HFFc6 (cell line): ENCODE measurements at places on chromosomes 12 and 14.

DNA sequence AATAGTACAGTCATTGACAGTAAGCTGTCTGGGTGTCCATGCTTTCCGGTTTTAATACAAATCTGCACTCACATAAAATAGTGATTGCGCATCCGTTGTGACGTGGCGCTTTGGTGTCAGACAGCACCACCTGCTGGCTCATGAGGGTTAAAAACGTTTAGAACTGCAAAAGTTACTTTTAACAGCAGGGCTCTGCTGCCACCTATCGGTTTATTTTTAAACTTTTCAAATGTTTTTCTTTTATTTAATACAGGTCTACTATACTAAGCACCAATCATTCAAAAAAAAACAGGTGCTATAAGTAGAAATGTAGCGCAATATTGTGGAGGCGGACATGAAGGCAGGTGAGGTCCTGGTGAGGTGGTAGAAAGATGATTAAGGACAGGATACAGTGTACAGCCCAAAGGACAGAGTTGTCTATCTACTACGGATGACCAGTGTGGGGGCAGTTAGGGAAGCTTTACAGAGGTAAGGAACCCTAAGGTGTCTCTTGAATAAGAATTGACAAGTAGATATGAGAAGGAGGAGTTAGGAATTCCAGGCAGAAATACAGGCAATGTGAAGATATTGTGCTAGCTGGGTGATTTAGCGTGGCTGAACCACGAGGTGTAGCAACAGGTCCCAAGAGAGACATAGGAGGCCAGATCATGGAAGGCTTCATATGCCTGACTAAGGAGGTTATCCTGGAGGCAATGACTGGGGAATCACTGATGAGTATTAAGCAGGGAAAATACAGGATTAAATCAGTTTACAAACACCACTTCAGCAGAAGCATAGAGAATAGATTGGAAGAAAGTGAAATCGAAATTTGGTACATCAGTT lies 91.5 kb upstream of the PRB2 start:
- DNase-seq: peak; percentile 83

- peak; percentile 84 for DNase-seq
These were observed 1.1 kb upstream of the FERMT2 start for GRCh38 chr14:52951681-52952554.

- no peak for DNase-seq
These were observed 133.0 kb upstream of the PZP start for GRCh38 chr12:9341260-9341585.

GRCh38 chr12:94025756-94026155 lies 122.6 kb upstream of the PLXNC1 start:
- no peak for DNase-seq

GRCh38 chr12:67929384-67929772 lies 59.9 kb upstream of the IFNG-AS1 start:
- no peak for DNase-seq

DNA sequence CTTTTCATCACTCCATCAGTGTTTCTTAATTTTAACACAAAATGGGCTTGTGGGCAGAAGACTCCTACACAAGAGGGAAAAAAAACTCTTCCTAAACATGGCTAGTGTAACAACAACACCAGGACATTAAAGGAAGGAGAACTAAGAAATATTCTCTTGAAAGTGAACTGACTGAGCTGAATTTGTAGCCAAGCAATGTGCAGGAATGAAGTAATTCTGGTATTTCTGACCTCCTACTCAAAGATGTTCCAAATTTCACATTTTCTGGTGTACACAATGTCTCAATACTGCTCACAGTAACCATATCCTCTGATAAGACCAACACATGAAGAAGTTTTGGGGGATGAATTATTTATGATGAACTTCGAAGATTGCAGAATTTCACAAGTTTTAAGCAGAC lies 357.3 kb downstream of the DUSP6 start:
- no peak for DNase-seq

GRCh38 chr12:7634561-7634960 lies 31.1 kb downstream of the APOBEC1 start:
- DNase-seq: no peak

DNA sequence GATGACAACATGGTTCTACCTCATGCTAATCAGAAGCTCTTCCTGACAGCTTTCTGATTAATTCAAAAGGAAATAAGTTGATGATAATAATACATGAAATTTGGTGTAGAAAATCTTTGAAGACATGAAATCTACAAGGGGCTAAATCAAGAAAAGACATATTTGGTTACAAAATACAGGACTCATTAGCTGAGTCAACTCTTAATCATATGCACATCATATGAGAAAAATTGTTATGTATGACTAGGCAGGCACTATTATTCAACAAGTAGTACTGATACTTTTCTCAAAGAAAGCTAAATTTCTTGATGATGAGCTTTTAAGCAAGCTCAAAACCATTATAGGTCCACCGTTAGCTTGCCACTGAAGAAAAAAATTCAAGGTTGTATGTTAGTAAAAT lies 7.1 kb downstream of the ABCC9 start:
- DNase-seq: no peak
